ENCODE measurements at places on chromosomes 4 and X.

- DNase-seq = no peak
Measured at GRCh38 chr4:140989944-140990343, 143.3 kb downstream of the RNF150 start.

- no peak for DNase-seq
Measured at GRCh38 chrX:16832301-16832700, 37.9 kb downstream of the RBBP7 start.

GRCh38 chrX:153694687-153695270 is 7.1 kb downstream of the SLC6A8 start:
- DNase-seq = no peak

- DNase-seq = peak; percentile 56
Measured at GRCh38 chr4:15003401-15003890, 1.2 kb downstream of the CPEB2 start.

GRCh38 chrX:96729053-96729452 is 44.4 kb downstream of the DIAPH2 start:
- no peak for DNase-seq

GRCh38 chr4:178066338-178066941 is 624.2 kb upstream of the AGA start:
- no peak for DNase-seq

DNA sequence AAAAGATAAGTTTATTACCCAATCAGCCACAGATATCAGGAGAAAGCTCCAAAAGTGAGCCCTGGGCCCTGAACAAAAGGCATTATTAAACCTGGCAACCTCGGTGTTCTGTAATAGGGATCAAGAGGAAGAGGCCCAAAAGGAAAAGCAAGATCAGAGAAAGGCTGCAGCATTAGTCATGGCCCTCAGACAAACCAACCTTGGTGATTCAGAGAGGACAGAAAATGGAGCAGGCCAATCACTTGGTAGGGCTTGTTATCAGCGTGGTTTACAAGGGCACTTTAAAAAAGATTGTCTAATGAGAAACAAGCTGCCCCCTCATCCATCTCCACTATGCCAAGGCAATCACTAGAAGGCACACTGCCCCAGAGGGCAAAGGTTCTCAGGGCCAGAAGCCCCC is 75.7 kb downstream of the AGTR2 start:
- DNase-seq = no peak

All from large intestine (tissue), 12 donors.